Stimulated activated CD4-positive, alpha-beta T cell treated with anti-CD3 and anti-CD28 coated beads, Interleukin-15, amount 100 ng/mL, for 1 hour (primary cell): ENCODE measurements at places on chromosomes 13 and 19.

- no peak for DNase-seq
Observed at GRCh38 chr19:54875506-54875905, 1.5 kb downstream of the FCAR start.

DNA sequence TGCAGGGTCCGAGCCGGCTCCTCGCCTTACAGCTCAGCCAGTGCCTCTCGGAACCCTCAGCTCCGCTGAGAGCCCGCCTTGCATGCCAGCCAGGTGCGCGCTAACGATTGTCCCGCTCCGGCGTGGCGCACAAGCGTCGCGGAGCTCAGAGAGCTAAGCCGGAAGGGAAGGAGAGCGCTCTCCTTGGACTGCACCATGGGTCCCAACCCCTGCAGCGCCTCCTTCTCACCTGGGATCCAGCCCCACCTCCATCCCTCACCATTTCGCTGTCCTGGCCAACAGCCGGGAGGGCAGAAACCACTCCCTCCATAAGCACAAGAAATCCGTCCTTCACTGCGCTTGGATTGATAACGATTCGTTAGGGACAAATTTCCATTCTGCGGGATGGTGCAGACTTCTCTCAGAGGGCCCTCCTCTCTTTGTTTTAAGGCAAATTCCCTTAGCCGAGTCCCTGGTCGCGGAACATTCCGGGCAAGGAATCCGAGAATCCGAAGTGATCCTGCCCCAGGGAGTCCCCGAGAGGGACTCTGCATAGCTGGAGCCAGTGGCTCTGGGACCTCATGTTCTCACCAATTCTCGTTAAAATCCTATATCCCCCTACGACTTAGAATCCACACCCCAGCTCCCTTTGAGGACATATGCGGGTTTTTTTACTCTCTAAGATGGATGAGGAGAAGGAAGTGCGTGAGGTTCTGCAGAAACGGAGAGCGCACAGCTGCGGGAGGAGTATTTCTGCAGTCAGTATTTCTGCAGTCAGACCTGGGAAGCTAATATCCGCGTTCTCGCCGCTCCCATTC, 2.8 kb downstream of the GSX1 start:
- DNase-seq = no peak

DNA sequence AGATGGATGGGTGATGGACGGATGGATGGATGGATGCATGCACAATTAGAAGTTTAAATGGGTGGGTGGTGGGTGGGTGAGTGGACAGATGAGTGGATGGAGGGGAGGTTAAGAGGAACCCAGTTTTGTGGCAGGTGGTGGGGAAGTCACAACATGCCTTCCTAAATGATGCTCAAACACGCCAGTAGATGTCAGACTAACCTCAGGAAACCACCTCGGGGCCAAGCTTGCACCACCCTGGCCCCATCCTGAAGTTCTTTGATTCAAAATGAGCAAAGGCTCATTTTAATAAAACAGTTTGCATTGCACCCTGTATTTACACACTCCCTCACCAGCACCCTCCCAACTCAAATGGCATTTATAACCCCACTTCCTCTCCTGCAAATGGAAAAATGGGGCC, 91.4 kb upstream of the CACNA1A start:
- peak; percentile 16 for DNase-seq

DNA sequence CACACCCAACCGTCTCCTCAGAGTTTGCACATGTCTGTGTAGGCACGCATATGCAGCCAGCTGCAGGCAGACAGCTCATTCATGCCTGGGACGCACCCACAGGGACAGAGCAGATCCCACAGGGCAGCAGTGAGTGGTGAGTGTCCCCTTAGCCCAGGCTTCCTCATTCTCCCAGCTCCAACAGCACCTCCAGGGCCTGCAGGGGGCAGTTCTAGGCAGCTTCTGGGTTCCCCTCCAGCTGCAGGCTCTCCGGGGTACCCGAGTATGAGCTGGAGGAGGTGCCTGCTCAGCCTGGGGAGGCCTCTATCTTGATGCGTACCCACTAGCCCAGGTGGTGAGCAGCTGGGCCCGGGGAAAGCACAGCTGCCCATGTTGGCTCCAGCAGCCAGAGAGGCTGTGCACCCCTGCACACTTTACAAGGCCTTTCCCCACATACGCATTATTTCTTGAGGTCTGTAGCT, 1.3 kb upstream of the SHANK1 start:
- DNase-seq = no peak

GRCh38 chr19:28309070-28309469, 903.9 kb downstream of the UQCRFS1 start:
- no peak for DNase-seq

DNA sequence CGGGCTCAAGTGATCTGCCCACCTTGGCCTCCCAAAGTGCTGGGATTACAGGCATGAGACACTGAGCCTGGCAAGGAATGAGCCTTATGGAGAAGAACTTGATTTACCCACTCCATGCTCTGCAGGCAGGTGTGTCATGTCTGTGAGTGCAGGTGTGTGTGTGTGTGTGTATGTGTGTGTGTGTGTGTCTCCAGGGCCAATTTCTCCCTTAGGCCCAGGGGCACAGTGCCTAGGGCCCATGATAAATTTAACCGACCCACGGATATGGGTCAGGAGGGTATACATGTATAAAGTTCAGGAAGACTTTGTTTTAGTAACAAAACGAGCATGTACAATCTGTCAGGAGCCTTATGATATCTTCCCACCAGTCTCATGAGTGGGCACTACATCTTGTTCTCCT, 4.6 kb upstream of the FOSB start:
- DNase-seq = no peak

GRCh38 chr19:33689138-33689746, 67.5 kb downstream of the CHST8 start:
- no peak for DNase-seq

- no peak for DNase-seq
Observed at GRCh38 chr13:102940770-102941169, 94.9 kb downstream of the ERCC5 start.
